Activated naive CD4-positive, alpha-beta T cell treated with anti-CD3 and anti-CD28 coated beads for 36 hours (primary cell): ENCODE measurements at places on chromosomes 11 and 22.

DNA sequence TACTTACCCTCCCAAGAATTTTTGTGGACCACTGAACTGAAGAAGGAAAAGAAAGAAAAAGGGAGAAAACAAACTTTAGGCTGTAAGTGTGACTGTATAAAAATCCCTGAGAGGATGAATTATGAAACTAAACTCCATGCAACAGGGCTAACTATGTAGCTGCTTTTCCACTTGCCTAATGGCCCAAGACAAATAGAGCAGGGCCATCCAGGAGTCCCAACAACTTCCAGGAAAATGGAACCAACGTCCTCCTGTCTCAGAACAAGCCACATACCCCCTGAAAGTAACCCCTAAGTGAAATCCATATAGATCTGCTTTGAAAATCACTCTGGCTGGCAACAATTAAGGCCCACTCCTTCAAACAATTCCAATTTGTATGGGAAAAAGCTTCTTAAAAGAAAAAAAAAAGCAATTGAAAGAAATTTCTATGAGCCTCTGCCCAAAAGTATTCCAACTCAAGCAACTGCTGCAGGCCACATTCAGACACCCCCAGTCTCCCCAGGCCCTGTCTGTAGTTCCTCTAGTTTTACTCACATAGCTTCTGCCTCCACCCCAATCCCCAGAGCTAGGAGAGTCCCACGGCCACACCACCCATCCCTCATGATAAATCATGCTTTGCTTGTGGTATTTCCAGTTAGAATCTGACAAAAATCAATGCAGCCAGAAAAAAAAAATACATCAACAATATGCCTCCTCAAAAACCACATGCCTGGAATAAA lies 12.7 kb downstream of the RBFOX2 start:
- no peak for DNase-seq

- DNase-seq: no peak
These were observed 24.9 kb upstream of the CBX7 start for GRCh38 chr22:39177456-39177775.

DNA sequence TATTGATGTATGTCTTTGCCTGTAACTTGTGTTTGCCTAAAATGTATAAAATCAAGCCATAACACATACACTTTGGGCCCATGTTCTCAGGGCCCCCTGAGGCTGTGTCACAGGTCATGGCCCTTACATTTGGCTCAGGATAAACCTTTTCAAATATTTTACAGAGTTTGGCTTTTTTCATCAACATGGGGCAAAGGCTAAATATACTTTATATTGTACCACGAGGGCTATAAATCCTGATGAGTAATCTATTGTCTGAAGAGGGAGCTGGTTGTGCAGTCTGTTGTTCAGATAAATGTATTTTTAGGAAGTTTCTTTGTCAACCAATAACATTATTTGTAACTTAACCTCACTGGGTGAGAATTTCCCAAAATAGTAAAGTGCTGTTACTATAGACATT lies 404.6 kb upstream of the DDI1 start:
- DNase-seq: no peak

GRCh38 chr11:119099711-119100110 lies 1.9 kb downstream of the DPAGT1 start:
- DNase-seq: no peak

DNA sequence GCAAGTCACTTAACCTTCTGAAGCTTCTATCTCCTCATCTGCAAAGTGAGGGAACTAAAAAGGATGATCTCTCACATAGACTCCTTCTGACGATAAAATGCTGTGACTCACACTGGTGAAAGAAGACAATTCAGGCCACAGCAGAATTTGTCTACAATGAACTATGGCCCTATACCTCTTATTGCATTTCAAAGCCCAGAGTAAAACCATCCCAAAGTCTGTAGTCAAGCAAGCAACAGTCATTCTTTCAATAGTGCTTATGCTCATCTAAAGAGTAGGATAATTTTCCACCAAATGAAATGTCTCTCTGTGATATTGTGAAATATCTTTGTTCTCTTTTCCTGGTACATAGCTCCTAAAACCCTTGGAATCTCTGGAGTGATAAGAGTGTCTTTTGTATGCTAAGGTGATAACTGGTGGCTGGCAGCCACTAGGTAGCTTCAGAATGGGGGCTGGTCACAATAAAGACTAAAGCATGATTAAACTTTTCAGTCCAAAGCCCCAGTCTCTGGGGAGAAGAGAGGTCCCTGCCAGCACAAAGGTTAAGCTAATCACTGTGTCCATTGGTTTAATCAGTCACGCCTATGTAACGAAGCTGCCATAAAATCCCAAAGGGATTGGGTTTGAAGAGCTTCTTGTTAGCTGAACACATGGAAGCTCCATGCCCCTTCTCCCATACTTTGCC lies 30.8 kb downstream of the SYTL2 start:
- DNase-seq: no peak
